Natural killer cell (primary cell): ENCODE measurements at places on chromosomes 7 and 10. TPM values are rescaled to one million over a fixed set of nuclear protein-coding genes. Genes with fewer than 3 reads are reported as not detected.

POLR3A gene
- 17.9 TPM for total RNA-seq

SUGCT gene
- total RNA-seq, result not detected

CALHM3 gene
- total RNA-seq, result not detected

MRLN gene
- total RNA-seq, result not detected

TSPAN12 gene
- total RNA-seq, result not detected

ABLIM1 gene
- 71.9 TPM for total RNA-seq
